Dermis blood vessel endothelial cell (primary cell): ENCODE measurements at places on chromosomes 2 and 18. TPM values are rescaled to one million over a fixed set of nuclear protein-coding genes. Genes with fewer than 3 reads are reported as not detected.
A peak's percentile ranks its signal among the peaks of the same experiment; 100 is the strongest.

GRCh38 chr18:58098706-58099105, 54.7 kb downstream of the NEDD4L start:
- DNase-seq = no peak

DNA sequence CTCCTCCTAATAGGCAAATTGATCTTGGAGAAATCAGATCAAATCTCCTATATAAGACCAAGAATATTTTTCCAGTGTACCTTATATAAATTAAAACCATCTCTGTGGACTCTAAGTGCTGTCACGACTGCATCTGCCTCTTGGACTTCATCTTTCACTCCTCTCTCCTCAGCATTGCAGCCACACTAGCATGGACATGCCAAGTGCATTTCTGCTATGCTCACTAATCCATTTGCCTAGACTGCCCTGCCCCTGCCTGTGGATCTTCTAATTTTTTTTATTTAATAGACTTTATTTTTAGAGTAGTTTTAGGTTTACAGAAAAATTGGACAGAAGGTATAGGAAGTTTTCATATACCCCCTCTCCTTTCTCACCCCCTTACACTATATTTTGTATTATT, 146.7 kb upstream of the VWC2L start:
- DNase-seq = no peak

DNA sequence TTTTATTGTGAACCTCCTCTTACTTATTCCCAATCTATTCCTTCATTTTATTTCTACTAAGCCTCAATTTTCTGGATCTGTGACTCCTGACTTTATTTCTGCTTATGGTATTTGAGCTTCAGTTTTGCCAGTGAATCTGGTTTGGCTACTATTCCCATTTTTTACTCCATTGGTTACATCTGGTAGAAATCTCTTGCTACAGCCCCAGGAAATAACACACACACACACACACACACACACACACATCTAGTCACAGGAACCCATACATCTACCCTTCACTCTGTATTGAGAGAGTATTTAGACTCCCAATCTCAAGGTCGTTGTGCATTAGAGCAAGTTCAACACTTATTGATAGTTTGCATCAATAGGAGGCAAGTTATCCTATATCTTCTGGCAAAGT, 37.0 kb upstream of the GALNT5 start:
- DNase-seq = no peak

DNA sequence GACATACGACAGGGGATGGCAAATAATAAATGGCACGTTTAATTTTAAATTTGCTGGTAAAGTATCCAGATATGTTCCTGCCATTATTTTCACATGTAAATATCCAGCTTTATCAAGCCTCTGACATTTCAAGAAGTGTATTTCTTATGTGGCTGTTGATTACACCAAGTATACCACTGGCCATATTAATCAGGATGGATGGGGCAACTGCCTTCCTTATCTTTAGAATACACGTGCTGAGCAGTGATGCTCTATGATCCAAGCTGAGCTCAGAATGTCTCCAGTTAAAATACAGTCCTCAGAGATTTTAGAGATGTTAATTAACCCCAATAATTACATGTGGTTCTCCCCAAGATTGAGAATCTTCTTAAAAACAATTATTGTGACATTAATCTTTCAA, 38.3 kb upstream of the RAPGEF4 start:
- no peak for DNase-seq

DNA sequence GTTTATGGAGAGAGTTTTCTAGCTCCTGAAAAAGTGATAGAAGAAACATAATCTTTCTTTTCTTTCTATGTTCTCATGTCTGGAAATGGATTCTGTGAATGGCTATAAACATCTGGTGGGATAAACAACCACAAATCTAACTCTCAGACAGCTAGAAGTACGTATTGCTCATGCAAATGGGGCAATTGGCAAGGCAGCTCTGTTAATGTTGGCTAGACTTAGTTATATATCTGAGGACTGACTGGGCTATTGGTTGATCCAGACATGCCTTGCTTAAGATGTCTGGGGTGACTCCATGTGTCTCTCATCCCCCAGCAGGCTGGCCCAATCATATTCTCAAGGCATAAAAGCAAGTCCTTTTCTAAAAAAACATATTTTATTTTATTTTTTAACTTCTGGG, 939.2 kb upstream of the NRXN1 start:
- DNase-seq = no peak

GRCh38 chr2:200687922-200688920, 102.4 kb downstream of the AOX1 start:
- DNase-seq = no peak

DNA sequence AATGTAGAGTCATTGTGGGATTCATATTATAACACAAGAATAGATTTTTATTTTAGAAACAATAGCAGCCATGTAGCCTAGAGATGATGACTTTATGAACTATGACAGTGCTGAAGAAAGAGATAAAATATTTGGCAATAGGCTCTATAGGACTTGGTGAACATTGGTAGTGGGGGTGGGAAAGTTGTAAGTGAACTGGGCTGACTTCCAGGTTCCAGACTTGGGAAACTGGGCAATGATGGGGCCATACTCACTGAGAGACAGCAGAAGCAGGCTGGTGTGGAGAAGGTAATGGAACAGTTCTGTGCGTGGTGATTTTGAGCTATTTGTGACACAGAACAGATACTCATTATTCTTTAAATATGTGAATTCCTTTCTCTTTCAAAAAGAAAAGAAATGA, 470.3 kb upstream of the HNRNPA3 start:
- no peak for DNase-seq

GRCh38 chr18:63936932-63937393, 12.1 kb upstream of the HMSD start:
- no peak for DNase-seq

DNA sequence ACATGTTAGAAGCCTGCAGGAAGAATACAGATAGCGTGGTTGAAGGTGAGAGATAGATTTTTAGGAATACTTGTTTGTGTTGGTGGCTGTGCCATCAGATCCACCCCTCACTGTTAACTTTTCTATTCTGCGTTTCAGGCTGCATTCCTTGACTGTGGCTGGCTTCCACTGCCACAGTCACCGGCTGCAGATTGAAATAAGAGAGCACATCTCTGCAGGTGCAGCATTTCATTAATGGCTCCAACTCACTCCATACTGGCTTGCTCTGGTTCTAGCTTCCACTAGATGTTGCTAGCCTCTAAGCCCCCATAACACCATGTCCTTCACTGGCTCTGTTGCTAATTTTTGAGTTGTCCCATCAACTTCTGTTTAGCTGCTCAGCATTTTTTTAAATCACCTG, 286.5 kb downstream of the CPS1 start:
- DNase-seq = no peak

DNA sequence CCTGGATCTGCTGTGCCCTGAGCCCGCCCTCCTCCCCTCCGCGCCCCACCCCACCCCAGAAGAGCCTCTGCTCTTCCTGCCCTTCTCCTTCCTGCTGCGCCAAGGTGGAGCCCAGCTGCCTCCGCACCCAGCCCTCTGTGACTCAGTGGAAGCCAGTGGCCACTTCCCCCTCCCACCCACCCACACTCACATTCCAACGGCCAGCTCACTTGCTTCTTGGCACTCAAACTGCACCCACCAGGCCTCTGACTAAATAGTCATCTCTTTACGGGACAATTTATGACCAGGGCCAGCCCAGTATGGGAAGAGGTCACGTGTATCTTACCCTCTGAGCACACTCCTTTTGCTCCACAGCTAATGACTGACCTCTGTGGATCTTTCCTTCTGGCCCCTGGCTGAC, 150.4 kb upstream of the SLC1A4 start:
- peak; percentile 62 for DNase-seq

DNA sequence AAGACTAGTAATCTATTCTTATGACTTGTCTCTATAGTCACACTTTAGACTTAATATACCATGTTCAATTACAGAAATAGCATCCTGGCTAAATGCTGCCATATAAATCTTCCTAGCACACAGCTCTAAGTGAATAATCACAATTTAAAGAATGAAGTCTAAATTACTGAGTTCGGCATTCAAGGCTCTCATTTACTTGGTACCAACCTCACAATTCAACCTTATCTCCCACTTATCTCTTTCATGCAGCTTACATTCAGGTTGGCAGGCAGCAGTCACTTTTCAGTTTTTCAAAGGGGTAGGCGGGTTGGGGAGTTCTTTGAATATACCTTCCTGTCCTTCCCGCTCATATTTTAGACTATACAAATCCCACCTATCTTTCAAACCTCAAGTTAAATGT, 1.5 kb downstream of the MMADHC start:
- no peak for DNase-seq

Gene CCDC102B
- total RNA-seq = 15.1 and 20.3 TPM in 2 replicates

Gene MORN2
- total RNA-seq = 8.7 and 9.7 TPM in 2 replicates

Gene GPAT2
- 5.6 and 30.9 TPM in 2 replicates for total RNA-seq

Gene MYO5B
- total RNA-seq = 0.70 and 0.85 TPM in 2 replicates

Gene DYSF
- total RNA-seq = 145 and 268 TPM in 2 replicates

Gene TRIM43
- total RNA-seq = not detected in 2 replicates

Gene TTN
- total RNA-seq = 1.5 and 1.8 TPM in 2 replicates
